ENCODE measurements at places on chromosomes 1 and 21. TPM values are rescaled to one million over a fixed set of nuclear protein-coding genes. Genes with fewer than 3 reads are reported as not detected.

Gene ASAP3
- total RNA-seq: 10.0 TPM

Gene DMBX1
- total RNA-seq: not detected

Gene TENT5C
- 4.7 TPM for total RNA-seq

Gene HECTD3
- total RNA-seq: 17.6 TPM

DNA sequence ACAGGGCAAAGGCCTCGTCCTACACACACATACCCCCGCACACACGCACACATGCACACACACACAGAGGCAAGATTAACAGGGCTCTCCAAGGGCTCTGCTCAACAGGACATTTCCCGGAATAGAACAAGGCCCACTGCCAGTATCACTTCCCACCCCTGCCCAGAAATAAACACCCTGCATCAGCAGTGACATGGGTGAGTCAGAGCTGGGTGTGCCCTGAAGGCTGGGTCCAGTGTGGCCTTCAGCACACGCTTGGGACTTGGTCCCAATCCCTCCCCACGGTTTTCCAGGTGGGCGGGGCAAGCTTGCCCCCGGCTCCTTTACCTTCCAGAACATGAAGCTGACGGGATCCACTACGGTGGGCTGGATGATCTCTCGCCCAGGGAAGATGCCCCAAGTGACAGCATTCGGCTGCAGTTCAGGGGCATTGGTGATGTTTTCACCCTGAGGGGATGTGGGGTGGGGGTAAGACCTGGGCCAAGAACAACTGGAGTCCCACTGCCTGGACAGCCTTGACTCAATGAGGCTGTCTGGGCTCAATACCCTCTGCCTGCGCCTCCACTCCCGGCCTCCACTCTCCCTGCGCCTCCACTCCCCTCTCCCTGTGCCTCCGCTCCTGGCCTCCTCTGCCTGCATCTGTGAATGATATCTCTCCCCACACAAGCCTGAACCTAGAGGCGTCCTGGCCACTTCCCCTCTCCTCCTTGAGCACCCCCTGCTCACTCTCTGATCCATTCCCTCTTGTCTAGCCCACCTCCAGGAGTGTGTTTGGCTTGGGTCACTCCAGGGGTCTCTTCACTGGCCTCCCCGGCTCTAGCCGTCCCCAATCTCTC, 14.7 kb downstream of the MTHFR start:
- DNase-seq: peak; percentile 74

DNA sequence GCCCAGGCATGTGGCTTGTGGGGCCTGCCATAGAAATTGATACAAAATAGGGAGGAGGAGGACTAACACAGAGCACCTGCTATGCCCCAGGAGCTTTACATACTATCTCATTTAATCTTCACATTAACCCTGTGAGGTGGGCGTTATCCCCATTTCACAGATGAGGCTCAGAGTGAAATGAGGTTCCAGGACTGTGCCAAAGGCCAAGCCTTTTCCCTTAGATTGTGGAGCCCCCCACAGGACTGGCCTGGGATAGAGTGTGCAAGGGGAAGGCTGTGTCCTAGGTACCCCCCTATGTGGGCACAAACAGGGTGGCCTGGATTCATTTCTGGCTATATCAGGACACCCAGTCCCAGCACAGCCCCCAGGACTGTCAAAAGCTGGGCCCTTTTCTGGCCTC, 2.2 kb upstream of the DDOST start:
- no peak for DNase-seq

GRCh38 chr1:52334906-52335528, 31.0 kb downstream of the CC2D1B start:
- DNase-seq: no peak
